Foreskin keratinocyte (primary cell): ENCODE measurements at places on chromosomes 7 and 10.

- no peak for DNase-seq
These were observed 141.4 kb downstream of the KIAA1217 start for GRCh38 chr10:24350070-24350921.

GRCh38 chr10:43902842-43903241 is 254.2 kb upstream of the ZNF32 start:
- no peak for DNase-seq

GRCh38 chr10:90396721-90397120 is 461.1 kb downstream of the HTR7 start:
- no peak for DNase-seq

DNA sequence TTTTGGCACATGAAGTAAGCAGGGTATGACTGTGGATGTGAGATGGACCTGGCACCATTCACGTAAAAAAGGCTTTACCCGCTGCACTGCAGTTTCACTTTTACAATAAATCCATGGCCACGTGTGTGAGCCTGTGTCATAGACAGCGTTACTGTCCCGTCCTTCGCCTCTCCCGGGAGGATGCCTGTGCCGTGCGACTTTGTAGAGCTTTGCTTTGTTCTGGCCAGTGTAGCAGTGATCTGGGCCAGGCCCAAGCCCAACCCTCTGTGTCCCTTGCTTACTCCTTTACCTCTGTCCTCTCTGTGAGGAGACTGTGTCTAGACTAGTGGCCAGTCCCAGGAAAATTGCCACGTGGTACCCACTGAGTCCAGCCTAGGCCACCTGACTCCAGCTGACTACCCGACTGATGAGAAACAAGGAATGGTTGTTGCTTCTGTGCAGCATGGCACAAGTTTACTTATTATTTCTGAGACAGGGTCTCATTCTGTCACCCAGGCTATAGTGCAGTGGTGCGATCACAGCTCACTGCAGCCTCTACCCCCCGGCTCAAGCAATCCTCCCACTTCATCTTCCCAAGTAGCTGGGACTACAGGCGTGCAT is 48.1 kb downstream of the JAKMIP3 start:
- DNase-seq: no peak

- DNase-seq: no peak
These were observed 71.5 kb downstream of the CYTH3 start for GRCh38 chr7:6200971-6201370.

GRCh38 chr7:28630350-28630749 is 218.0 kb downstream of the CREB5 start:
- no peak for DNase-seq

- no peak for DNase-seq
These were observed 23.7 kb downstream of the CREM start for GRCh38 chr10:35150308-35150707.

DNA sequence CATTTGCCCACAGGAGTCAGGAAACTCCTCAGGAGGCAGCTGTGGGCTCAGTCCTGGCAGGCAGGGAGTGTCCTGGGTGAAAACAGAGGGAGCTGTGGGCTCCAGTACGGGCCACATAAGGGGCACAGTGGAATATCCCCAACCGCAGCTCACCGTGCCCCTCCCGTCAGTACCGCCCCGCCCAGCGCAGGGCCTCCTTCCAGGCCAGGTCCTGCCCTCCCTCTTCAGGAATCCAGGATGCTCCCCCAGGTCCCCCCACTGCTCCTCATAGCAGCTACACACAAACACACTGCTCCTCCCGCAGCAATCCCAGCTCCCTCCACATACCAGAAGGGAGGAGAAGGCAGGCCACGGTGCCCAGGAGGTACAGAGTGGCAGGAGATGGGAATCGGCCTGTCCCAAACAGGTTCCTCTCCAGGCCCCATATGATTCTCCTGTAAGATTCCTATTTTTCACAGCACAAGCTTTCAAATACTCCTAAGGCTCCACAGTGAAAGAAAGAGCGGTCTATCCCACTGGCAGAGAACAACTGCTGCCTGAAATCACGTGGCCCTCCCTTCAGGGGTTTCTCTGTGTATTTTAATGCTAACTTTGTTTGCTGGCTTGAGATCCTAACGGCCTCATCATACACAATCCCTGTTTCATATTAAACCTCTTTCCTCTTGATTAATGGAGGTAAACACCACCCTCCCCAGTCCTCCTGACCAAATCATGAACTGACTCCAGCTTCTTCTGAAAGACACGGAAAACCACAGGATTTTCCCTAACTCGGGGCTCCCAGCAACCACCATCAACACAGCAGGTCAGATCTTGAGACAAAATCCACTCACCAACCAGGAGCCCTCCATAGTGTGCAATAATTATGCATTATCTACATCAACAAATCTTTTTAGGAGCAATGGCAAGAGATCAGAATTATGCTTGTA is 178.7 kb downstream of the TNS3 start:
- no peak for DNase-seq

DNA sequence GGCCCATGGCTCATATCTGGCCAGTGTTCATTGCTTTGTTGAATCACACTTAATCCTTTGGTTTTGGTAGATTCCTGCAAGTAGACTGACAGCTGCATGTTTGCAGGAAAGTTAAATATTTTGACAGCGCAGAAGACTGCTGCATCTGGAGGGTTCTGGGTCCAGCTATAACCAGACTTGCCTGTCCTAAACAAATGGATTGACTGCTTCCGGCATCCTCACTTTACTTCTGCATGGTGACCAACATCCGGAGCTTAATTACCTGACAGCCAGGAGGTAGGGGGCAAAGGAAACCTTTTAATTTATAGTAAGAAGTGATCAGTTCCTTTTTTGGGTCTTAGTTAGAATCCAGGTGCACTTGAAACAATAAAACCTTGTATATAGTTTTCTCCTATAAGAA is 263.3 kb downstream of the SNX10 start:
- DNase-seq: no peak

GRCh38 chr7:29970158-29970557 is 19.4 kb downstream of the SCRN1 start:
- no peak for DNase-seq

DNA sequence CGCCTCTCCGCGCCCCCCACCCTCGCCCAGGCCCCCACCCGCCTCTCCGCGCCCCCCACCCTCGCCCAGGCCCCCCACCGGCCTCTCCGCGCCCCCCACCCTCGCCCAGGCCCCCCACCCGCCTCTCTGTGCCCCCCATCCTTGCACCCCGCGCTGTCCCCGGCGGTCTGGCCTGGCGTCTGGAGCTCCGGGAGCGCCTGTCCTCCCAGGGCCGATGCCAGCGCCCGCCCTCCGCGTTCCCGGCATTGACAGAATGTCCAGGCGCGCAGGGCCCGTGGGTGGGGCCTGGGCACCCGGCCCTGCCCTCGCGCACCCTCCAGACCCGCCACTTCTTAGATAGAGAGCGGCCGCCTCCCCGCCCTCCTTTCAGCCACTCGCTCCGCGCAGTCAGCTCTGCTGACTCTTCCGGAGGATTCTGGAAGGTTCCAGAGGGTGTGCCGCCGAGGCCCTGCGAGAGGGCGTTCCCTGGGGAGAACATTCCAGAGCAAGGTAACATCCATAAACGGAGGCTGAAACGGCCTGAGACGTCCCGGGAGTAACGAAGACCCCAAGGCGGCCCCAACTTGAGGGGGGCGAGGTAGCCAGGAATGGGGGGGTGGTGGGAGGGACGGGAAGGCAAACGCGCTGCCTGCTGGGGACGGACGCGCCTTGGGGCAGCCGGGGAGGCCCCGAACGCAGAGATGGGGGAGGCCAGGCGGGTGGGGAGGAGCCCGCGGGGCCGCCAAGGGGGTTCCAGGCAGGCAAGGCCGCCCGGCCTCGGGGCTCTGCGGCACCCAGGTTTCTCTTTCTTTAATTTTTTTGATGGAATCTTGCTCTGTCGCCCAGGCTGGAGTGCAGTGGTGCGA is 117.8 kb downstream of the DYNC2I1 start:
- DNase-seq: no peak

DNA sequence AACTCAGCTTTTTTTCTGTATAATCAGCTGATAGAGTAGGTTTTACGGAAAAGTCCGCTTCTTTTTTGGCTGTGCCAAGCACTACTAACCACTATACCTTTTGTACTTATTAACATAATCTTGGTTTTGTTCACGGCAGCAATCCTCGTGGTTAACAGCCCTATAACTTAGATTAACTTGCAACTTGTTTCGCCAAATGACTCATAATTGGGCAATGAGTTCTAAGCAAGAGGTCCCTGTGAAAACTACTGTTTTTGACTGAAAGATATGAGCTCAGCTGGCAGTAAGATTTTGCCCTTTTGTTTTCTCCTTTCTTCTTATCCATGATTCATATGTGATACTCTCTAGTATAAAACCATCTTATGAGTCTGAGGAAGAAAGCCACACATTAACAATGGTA is 345.0 kb upstream of the PCDH15 start:
- peak; percentile 57 for DNase-seq

- no peak for DNase-seq
These were observed 47.2 kb upstream of the KLF6 start for GRCh38 chr10:3832022-3832786.

GRCh38 chr10:108757946-108758345 is 1165.4 kb downstream of the XPNPEP1 start:
- DNase-seq: no peak

DNA sequence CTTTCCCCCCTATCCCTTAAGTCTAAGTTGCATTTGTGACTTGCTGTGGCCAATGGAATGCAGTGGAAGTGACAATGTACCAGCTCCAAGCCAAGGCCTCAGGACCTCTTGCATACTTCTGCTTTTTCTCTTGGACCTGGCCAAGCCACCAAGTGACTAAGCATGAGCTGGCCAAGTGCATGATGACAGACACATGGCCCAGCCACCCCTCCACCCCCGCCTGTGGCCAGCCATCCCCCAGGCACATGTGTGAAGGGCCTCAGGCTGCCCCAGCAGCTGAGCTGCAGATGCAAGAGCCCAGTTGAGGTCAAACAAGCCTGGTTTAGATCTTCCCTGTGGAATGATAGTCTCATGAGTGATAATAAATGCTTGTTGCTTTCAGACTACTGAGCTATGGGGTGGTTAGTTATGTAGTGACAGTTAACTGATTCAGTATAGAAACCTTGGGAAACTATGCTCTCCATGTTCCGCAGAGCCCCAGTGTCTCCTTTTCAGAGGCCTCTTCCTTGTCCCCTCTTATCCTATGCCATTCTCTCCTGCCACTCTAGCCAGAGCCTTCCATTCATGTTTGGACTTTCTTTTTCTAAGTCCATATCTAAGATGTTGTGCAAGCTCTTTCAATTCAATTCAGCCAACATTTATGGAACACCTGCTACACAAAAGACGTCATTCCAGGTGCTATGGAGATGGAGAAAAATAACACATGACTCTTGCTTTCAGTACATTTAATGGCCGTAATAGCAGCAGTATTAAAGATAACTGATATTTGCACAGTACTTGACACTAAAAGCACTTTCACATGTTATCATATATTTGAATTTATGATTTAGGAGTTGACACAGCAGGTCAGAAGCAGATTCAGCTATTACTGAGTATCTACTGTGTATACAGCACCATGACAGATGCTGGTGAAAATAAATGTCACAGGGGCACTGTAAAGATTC is 55.5 kb upstream of the LOXL4 start:
- DNase-seq: no peak

DNA sequence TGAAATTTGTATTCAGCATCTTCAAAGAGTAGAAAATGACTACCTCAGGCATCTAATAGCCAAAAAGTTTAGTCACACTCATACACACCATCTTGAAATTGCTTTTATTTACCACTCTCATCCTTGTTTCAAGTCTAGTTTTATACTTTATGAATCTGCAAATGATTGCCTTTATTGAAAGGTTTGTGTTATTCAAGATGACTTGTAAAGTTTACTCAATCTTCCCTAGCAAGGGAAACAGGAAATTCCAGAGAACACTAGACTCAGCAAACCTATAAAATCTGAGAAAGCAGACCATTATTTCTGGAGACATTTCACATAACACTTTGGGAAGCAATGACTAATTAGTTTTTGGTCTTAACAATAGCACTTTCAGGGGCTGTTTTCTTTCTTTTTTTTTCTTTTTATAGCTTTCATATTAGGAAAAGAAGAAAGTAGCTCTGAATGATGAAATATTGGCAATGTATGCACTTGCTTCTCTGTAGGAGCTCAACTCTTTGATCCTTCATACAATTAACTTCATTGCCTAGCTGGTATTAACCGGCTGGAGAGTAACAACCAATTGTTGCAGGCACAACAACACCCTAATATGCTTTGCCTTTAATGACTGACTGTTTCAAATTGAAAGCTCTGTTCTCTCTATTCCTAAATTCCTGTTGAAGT is 68.9 kb upstream of the HDAC9 start:
- DNase-seq: peak; percentile 46

DNA sequence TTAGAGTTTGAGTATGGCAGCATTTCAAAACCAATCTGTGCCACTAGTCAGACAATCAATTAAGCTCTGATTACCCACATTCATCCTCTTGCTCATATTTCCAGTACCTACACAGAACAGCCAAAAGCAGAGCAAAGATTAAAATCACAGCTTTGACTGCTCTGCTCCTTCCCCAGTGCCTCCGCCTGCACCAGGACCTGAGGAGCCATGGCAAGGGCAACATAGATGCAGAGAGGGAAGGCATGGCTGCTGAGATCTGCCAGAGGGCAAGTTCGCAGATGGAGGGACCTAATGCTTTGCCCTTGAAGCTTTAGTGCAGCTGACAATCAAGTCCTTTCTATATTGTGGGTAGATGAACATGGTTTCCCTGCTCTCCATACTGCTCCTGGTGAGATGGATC is 148.1 kb downstream of the HTR7 start:
- no peak for DNase-seq

- DNase-seq: no peak
These were observed 97.6 kb upstream of the GSDME start for GRCh38 chr7:24854866-24855265.

- no peak for DNase-seq
These were observed 62.2 kb downstream of the PPP1R9A start for GRCh38 chr7:94969434-94970084.

- DNase-seq: no peak
These were observed 37.5 kb upstream of the FAM171A1 start for GRCh38 chr10:15408557-15408956.
